Fibroblast of the aortic adventitia (primary cell): ENCODE measurements at places on chromosomes 4 and X. TPM values are rescaled to one million over a fixed set of nuclear protein-coding genes. Genes with fewer than 3 reads are reported as not detected.

- no peak for DNase-seq
Observed at GRCh38 chrX:139725720-139726119, 17.8 kb upstream of the MCF2 start.

GRCh38 chr4:12139296-12139695 is 710.6 kb upstream of the HS3ST1 start:
- DNase-seq, result peak; percentile 6

- no peak for DNase-seq
Observed at GRCh38 chr4:60089546-60090273, 1110.4 kb upstream of the ADGRL3 start.

DNA sequence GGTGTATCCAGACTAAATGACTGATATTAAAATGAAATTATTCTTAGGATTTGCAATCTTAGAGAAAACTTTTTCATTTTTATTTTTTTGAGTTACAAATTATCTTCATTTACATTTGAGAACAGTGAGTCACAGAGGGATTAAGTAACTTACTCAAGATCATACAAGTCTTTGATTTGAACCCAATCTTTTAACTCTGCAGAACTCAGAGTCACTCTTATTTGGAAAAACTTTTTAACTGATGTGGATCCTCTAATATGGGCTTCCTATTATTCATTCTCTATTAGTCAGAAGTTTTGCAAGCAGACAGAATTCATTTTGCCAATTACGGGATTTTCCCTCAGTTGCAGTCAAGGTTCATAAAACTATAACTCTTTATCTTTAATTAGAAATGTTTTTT is 20.1 kb downstream of the HPRT1 start:
- peak; percentile 41 for DNase-seq

DNA sequence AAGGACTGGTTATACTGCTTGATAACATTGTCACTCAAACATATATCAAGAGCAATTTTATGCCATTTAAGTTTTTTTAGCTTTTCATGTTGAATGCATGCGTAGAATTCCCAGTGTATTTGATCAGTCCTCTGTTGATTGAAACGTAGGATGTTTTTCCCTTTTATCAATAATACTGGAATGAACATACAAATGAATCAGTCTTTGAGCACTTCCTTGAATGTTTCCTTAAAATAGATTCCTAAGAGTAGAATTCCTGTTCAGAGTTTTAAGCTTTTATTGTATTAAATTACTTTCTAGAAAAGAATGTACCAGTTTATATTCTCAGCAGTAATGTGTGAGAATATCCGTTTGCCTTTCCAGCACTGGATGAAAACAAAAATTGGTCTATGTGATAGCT is 37.8 kb downstream of the ADD1 start:
- no peak for DNase-seq

- DNase-seq, result peak; percentile 33
Observed at GRCh38 chr4:8502836-8503585, 62.4 kb downstream of the TRMT44 start.

DNA sequence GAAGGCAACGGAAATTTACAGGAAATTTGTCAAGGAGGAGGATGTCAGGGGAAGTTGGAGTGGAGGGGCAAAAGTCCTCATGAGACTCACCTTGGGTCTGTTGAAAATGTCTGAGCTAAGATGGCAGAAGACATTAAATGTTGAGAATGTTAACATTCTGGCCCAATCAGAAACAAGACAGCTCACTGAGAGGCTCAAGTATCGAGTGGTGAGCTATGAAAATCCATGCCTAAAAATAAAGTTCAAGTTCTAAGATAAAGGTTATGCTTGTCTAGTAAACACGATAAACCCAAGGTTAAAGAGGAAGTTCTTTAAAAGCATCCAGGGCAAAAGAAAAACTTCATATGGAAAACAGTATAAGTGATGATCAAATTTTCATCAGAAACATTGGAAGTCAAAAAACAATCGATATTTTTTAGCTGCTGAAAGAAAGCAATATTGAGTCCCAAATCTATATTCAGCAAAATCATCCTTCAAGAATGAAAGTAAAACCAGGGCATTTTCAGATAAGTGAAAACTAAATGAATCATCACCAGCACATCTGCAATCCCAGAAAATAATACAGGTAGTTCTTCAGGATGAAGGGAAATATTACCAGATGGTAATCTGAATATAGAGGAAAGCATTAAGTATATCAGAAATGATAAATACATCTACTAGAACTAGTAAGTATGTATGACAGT is 462.4 kb downstream of the TLL1 start:
- DNase-seq, result no peak

DNA sequence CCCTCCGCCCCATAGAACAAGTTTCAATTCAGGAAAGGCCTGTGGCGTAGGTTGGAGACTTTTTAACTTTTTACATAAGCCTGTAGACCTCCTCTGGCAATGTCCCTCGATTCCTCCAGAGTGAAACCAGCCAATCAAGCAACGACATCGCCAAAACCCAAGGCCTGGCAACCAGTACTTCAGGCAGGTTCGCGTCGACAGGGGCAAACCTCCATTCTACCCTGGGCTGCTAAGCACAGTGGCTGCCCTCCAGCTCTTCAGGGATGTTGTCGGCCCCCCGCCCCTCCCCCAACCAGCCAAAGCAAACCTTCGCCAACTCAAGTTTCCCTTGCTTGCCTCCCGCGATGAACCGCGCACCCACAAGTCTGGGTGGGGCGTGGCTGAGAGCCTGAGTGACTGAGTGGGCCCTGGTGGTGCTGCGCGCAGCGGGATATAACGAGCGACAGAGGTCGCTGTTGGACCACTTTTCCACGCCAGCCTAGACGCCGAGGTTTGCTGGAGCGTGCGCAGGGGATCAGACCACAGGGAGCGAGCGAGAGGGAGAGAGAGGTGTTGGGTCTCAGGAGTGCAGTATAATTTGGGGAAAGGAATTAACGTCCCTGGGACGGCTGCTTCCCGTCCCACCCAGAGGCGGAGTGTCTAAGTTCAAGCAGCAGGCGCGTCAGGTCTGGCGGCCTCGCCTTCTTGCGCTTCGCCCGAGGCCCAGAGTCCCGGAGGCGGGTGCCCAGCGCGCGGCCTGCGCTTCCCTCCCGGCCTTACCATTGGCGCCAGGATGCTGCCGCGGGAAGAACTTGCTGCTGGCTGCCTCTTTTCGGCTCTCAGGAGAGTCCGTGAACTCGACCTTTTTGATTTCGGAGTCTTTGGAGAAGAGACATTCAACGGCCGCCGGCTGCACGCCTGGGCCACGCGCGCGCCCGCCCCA is 9.0 kb upstream of the PITX2 start:
- peak; percentile 89 for DNase-seq

DNA sequence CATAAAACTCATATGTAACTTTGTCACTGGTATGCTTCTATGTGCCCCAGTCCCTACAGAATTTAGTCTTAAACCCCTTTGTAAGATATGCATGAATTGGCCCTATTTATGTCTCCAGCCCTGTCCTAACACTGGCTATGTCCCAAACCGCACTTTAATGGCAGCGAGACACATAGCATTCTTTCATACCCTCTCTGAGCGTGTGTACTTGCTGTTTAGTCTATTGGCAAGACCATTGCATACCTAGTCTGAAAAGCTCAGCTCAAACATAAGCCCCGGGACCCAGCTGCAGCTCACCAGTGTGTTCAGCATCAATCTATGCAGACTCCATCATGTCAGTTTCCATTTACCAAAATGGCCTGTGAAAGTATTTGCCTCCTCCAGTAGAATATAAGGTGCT is 1018.4 kb upstream of the TENM3 start:
- DNase-seq, result no peak

DNA sequence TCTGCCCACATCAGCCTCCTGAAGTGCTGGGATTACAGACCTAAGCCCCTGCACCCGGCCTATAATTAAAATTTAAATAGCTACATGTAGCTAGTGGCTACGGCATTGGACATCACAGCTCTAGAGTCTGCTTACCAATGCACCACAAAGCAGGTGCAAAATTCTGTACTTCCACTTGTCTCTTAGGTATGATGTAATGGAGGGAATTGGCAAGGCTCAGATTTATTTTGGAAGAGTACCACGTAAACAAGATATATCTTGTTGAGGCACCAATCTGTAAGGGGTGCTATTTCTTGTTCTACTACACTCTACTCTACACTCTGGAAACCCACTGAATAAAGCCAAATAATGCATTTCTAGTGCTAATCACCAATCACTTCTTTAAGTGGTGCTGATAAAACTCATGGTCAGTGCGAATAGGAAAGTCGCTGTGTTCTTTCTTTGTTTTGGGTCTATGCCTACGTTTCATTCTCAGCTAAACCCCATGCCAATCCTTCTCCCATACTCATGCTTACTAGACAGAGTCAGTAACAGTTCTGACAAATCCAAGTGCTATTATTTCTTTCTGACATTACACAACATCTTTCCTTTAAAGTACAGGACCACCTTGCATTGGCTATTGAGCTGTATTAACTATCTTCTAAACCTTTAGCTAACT is 92.3 kb downstream of the GC start:
- no peak for DNase-seq

DNA sequence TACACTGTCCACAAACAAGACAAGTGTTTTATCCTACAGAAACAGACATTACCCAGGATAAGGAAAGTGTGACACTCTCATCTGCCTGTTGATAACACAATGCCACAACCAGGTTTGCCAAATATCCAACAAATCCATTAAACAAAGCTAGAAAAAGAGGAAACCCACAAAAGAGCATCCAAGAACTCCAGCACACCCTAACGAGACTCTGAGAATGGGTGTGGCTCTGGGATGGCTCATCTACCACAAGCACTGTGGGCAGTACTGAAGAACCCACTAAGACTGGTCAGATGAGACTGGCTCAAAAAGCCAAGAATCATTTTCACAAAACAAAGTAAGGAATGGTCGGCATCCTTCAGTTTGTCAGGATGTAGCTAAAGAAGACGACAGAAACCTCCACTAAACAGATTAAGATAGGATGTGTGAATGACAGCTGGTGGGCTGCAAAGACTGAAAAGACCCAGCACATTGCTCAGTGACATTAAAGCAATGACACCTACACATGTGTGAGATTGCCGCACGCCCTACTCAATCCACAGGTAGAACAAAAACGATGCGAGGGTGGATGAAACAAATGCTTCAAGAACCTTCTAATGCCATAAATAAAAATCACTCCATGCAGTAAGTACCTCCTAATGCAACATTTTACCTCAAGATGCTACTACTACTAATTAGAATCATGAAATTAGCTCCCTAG is 14.7 kb downstream of the ATP8A1 start:
- no peak for DNase-seq

DNA sequence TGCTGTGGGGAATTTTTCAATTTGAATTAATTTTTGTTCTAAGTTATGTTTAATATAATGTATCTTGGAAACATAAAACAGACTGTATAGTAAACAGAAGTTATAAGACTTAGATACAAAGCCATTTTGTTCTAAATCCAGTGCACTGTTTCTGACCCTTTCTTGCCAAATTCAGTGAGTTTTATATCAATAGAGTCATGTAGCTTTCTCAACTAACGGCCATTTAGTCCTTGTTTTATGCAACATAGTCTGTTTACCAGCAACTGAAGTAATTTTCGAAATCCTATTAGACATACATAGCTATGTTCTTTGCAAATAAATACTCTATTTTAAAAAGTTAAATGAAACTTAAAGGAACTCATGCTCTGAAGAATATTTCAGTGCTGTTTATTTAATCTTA is 242.8 kb downstream of the ADGRL3 start:
- no peak for DNase-seq

DNA sequence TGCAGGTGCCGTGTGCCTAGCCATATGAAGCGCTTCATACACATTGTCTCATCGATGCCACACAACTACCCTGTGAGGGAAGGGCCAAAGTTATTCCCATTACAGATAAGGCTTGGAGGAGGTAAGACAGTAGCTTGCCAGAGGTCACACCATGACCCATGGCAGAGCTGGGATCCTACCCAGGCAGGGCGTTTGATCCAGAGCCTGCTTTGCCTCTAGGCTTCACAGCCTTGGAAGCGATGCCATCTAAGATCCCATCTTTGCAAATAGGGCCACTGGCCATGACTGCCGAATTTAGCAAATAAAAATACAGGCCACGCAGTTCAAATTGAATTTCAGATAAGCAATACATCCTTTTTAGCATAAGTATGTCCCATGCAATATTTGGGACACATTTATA is 358.2 kb downstream of the BCOR start:
- DNase-seq, result no peak

GRCh38 chrX:39016556-39016955 is 215.3 kb downstream of the MID1IP1 start:
- DNase-seq, result no peak

GRCh38 chrX:68843992-68844391 is 15.2 kb downstream of the EFNB1 start:
- no peak for DNase-seq

- no peak for DNase-seq
Observed at GRCh38 chr4:137655302-137655701, 123.0 kb upstream of the PCDH18 start.

GRCh38 chr4:61953386-61953785 is 753.3 kb downstream of the ADGRL3 start:
- no peak for DNase-seq

DNA sequence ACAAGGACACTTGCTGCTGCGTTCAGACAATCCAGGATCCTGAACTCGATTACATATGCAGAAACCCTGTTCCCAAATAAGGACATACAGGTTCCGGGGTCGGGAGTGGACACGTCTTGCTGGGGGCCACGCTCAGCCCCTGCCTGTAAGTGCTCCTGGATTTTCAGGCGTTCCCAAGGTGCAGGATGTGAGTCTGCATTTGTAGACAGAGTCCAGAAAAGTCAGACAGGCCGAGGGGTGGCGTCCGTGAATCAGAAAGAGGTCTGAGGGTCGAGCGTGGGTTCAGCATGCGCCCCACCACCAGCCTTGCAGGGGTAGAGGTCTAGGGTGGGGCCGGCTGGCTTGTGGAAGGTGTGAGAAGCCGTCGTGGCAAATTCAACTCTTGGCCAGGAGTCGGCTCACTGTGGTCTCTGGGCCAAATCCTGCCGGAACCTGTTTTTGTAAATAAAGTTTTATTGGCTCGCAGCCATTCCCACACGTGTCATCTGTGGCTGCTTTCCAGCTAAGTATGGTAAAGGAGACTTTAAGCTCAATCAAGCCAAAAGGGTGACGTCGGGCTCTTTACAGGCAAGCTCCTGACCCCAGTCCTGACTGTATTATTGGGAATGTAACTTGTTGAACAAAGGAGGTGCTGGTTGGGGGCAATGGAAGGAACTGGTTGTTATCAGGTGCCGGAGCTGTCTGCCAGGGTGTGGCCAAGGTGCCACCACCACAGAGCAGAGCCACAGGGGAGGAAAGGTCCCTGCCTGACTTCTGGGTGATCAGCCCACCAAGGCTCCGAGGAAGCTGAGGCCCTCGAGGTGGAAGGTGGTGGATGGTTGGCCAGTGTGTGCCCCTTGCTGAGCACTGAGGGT is 7.4 kb downstream of the DOK7 start:
- DNase-seq, result no peak

DNA sequence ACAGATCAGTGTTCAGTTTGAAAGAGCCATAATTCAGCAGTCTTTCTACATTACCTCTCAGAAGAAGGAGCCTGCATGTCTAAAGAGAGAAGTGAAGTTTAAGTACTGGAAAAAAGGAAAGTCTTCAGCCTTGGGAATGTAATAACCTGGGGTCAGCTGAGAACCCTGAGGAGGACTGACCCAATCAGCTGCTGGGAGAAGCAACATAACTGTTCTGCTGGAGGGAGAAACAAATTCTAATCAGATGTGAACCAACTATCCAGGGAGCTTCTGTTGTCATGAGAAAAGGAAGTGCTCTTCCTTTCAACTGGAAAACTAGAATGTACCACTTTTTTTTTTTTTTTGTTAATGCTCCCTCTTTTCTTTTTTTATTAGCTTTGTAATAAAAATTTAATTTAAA is 64.5 kb upstream of the PDE5A start:
- DNase-seq, result peak; percentile 49

Gene SPP1
- total RNA-seq, result 0.72 and 11.9 TPM in 2 replicates

Gene TRAPPC11
- 51.5 and 319 TPM in 2 replicates for total RNA-seq

Gene TMEM35A
- 2.5 and 14.4 TPM in 2 replicates for total RNA-seq

Gene BRS3
- total RNA-seq, result not detected in 2 replicates

Gene HHIP
- total RNA-seq, result 3.8 and 16.0 TPM in 2 replicates

Gene CHST7
- total RNA-seq, result 4.2 and 6.0 TPM in 2 replicates

Gene NEIL3
- total RNA-seq, result 3.7 and 20.8 TPM in 2 replicates
